ENCODE measurements at places on chromosomes 2 and 18. TPM values are rescaled to one million over a fixed set of nuclear protein-coding genes. Genes with fewer than 3 reads are reported as not detected.

CCBE1 gene
- 0.08 TPM for total RNA-seq

DNA sequence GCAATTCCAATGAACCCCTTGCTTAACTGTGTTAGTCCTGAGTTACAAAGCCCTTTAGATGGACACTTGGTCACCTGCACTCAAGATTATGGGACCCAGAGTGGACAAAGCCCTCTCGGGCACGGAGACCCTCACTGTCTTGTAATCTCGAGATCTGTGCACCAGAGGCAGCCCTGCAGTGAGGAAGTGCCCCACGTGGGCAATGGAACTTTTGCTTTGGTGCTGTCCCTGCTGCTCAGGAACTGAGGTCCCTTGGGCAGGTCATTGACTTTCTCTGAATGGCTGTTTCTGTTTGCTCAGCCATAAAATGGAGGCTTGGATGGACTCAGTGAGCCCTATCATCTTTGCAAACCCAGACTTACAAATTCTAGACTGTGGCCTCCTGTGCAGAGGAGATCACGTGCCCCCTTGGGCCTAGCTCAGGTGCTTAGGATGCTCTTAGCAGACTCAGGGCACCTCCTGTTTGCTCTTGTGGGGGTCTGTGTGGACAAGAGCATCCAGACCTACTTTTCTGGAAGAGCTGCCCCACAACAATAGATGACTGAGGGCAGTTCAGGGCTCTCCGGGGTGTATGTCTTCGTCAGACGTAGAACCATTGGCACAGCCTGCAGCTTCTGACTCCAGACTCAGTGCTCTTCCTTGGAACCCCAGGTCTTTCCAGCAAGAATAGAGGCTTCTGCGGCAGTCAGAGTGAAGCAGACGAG, 94.5 kb upstream of the HS6ST1 start:
- no peak for DNase-seq

R3HDM1 gene
- 59.6 TPM for total RNA-seq

DYSF gene
- 0.30 TPM for total RNA-seq

GRCh38 chr2:173866874-173867618, 98.1 kb downstream of the SP3 start:
- DNase-seq, result no peak

- no peak for DNase-seq
Measured at GRCh38 chr18:38526922-38527321, 961.3 kb upstream of the CELF4 start.

INPP4A gene
- 46.6 TPM for total RNA-seq

- DNase-seq, result no peak
Measured at GRCh38 chr2:174263997-174264396, 15.7 kb upstream of the OLA1 start.

DNA sequence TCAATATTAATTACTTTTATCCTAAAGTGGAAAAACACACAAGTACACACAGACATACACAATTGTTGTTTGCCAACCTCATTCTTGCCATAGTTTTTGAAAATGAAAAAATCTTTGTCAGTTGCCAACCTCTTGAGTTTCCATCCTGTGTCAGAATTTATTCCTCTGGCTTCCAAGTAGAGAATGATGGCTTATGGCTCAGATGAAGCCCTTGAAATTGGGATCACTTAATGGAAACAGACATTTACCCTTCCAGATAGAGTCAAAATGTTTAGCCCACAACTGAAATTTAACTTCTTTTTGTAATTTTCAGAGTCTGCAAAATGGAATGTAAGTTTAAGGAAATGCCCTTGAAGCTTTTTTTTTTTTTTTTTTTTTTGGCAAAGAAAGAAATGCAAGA, 321.6 kb upstream of the TNP1 start:
- no peak for DNase-seq

DNA sequence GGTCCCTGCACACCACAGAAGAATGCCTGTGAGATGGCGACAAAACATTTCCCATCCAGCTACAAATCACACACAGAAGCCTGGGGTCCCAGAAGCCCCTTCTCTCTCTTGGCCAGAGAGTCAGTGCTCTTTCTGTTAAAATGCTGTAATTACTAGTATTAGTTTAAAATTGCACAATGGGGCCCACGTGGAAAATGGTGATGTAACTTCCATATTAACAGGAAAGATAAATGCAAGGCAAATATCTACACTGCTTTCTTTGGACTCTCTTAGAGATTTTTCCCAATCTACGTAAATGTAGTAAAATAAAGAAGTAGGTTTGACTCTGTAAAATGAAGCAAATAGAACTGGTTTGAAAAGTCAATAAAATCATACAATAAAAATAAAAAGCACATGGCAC, 113.9 kb upstream of the TFCP2L1 start:
- DNase-seq, result no peak

GRCh38 chr18:63844254-63844653, 43.3 kb upstream of the SERPINB2 start:
- no peak for DNase-seq

DNA sequence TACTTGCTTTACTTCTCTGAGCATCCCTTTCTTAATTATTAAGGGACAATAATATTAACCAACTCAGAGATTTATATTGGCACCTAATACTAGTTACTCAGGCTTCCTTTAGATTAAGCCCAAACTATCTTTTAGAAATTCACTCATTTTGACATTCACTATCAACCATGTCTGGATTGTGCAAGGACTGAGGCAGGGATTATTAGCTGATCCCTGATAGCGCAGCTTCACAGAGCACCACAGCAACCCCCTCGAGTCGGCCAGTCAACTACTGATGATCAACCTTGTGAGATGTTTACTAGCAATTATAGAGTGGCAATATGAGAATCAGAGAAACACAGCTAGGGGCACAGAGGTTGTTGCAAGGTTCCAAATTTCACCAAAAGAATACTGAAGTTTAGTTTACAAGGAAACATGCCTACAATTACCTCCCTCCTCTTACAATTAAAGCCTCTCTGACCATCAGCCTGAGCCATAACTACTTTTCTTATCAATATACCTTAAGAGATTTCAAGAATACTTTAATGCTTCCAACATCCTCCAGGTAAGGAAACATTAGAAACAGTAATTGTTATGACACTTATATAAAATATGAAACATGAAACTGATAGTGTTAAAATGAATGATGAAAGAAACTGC, 191.6 kb downstream of the TCF4 start:
- no peak for DNase-seq

HNRNPLL gene
- 49.1 TPM for total RNA-seq

DNA sequence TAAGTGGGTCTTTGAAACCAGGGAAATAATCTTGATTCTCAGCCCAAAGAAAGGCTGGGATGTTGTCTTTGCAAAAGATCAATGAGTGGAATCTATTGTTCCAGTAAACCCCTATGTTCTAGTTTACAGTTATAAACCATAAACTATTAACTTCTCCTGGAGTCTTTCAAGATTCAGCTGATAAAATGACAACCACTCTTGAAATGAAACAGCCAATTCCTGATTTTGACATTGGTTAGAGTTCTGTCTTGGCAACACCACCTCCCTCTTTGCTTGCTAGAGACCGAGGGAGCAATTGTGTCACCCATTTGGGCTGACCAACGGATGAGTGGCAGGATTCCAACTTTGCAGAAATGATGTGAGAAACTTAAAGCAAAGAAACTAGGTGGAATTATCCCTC, 746.9 kb downstream of the SLC4A3 start:
- DNase-seq, result no peak

DNA sequence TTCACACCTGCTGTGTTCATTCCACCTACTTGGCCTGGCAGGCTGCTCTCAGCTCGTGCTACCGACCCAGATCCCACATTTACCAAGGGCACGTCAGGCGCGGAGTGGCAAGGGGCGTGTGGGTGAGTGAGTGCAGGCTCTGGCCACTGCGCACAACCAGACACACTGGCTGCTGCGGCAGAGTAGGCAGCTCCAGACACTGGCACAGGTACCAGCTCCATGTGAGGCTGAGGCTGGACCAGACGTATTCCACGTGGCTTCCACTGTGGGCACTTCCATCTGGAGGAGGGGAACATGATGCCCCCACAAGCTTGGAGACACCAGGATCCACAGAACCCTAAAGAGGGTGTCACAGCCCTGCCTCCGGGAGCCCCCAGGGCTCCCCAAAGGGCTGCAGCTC, 74.6 kb upstream of the ZNF804A start:
- no peak for DNase-seq

DNA sequence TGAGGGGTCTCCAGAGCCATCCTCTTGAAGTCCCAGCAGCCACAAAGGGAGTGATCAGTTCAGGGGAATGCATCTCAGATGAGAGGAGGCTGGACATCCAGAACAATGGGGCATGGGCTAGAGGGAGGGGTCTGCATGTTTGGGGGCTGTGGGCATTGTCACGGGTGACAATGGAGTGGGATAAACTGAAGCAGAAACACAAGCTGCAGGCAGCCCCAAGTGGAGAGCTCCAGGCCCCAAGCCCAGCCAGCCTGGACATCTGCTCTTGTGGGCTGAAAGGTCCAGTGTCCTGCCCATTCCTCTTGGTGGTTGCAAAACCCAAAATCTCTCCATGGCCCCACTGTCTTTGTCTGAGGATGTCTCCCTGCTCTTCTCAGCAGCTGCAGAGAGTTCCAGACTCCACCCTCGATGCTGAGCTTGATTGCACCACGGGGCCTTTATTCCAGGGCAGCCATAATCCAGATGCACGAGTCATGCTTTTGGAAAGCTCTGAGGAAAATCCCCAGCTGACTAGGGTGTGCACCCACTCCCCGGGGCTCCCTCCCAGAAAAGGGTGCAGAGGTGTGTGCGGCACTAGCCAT, 149.4 kb downstream of the TNS1 start:
- DNase-seq, result no peak

- peak; percentile 23 for DNase-seq
Measured at GRCh38 chr2:54081574-54081973, 33.8 kb upstream of the ACYP2 start.

DNA sequence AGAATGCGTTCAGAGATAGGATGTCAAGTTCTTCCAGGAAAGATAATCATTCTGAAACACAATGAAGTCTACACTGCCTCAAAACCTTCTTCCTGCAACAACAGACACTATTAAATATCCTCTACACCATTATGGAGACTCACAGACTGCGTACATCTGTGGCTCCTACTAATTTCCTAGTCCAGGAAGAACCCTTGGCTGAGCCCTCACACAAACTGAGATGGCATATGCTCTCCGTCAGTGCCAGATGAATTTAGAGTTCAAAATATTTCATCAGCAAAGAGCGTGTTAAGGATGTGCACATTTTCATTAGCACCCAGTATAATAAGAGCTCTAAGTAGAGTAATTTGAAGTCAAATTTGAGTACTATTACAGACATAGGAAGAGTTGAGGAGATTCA, 117.2 kb downstream of the TCF4 start:
- DNase-seq, result no peak

DNA sequence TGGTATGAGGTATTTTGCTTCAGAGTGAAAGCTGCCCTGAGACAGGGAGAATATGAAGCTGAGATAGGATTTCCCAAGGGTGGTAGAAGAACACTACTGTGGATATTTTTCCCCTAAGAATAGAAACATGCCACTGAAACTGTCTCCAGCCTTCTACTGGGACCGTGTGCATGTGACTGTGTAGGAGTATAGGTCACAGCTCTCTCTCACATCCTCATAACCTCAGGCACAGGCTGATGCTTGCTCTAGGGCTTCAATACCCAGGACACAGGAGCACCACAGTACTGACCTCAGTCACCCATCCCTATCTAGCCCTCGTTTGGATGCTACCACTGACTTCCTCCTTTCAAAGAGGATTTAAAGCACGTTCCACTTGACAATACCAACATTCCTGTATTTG, 67.2 kb downstream of the REV1 start:
- no peak for DNase-seq

DNA sequence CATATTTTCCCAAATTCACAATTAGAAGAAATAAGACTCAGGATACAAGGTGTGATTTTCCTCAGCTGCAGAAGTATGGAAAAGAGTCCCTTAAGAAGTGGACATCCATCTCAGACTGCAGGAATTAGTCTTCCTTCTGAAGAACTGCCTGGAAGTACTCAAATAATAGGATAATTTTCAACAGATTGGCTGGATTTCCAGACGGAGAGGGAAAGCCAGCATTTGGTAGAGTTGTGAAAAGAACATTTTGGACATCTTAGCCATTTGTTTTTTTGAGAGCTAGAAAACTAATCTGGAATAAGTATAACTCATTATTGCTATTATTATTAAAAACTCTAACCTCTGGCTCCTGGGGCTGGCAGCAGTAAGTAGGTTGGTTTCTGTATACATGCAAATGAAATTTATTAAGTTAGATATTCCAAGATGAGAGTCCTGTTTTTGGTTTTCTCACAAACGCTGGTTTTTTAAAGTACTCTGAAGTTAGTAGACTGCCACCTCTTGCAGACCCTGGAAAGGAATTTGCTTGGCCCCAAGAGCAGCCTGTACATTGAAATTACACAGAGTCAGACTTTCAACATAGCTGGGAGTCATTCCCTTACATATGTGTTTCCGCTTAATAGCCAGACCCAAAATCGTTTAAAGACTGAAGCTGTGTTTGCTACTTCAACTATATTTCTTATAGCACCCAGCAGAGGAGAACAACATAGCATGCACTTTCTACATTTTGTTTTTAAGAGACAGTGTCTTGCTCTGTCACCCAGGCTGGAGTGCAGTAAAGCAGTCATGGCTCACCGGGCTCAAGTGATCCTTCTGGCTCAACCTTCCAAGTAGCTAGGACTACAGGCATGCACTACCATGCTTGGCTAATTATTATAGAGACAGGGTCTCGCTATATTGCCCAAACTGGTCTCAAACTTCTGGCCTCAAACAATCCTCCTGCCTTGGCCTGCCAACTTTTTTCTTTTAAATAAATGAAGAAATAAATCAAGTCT, 142.4 kb downstream of the THADA start:
- no peak for DNase-seq

DNA sequence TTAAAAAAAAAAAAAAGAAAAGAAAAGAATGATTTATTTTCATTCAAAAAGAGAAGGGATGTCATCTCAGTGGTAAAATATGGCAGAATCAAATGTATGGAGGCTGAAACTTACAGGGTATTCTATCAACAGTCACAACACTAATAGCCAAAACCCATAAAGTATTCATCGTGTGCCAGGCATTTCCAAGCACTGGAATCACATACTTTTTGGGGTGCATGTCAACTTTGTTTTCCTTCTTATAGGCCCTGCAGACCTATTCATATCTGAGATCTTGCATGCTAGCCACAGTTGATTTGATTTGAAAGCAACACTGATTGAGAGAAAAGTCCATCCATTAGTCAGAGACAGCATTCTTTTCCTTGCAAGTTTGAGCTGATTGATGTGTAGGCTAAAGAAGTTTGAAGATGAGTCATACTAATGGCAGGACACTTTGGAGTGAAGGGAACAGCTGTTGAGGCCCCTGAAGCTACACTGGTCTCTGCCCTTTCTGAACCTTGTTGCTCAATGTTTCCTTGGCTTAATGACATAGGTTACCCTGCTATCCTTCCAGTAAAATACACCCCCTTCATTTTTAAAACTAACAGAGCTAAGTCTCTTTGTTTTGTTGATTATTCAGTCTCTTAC, 22.0 kb downstream of the KATNAL2 start:
- no peak for DNase-seq

- peak; percentile 17 for DNase-seq
Measured at GRCh38 chr18:5073026-5073944, 123.8 kb downstream of the AKAIN1 start.

MOCOS gene
- total RNA-seq, result 0.19 TPM

All from activated naive CD4-positive, alpha-beta T cell treated with anti-CD3 and anti-CD28 coated beads, Interleukin-2, amount 50 U/mL, for 72 hours (primary cell).